ENCODE measurements at places on chromosomes 12 and 14.

- no peak for DNase-seq
Measured at GRCh38 chr12:104588047-104588920, 131.5 kb downstream of the CHST11 start.

GRCh38 chr12:102966200-102966863 lies 8.9 kb downstream of the ASCL1 start:
- DNase-seq = no peak

- no peak for DNase-seq
Measured at GRCh38 chr12:3302401-3303041, 188.5 kb upstream of the PRMT8 start.

- no peak for DNase-seq
Measured at GRCh38 chr14:34113005-34113511, 162.2 kb upstream of the EGLN3 start.

- no peak for DNase-seq
Measured at GRCh38 chr12:97977870-97978405, 515.3 kb downstream of the RMST start.

DNA sequence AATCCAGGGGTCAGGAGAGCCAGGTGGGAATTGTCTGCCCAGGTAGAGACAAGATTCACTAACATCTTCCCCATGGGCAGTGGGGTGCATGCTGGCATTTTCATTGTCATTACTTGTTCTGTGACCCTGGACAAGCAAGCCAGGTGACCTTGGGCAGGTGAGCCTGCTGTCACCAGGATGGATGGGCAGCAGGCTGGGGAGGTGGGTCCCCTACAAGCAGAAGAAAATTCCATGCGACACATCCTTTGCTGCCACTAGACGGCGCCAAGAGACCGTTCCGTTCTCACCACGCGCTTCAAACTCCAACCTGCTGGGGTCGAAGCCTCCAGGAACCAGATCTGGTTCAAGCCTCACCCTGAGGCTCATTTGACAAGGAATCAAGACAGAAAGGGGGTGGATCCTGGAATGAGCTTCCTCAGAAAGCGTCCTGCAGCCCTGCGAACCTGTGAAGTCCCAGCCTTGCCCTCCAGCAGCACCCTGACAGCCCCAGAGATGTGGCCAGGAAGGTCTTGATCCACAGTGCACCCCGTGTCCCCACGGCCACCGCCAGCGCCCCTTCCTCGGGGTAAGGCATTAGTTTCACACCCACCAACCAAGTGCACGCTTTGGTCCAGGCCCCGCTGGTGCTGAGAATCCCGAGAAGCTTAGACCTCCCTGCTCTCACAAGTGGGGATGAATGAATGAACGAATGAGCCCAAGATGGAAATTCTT lies 3.2 kb upstream of the DYNC1H1 start:
- peak; percentile 76 for DNase-seq

DNA sequence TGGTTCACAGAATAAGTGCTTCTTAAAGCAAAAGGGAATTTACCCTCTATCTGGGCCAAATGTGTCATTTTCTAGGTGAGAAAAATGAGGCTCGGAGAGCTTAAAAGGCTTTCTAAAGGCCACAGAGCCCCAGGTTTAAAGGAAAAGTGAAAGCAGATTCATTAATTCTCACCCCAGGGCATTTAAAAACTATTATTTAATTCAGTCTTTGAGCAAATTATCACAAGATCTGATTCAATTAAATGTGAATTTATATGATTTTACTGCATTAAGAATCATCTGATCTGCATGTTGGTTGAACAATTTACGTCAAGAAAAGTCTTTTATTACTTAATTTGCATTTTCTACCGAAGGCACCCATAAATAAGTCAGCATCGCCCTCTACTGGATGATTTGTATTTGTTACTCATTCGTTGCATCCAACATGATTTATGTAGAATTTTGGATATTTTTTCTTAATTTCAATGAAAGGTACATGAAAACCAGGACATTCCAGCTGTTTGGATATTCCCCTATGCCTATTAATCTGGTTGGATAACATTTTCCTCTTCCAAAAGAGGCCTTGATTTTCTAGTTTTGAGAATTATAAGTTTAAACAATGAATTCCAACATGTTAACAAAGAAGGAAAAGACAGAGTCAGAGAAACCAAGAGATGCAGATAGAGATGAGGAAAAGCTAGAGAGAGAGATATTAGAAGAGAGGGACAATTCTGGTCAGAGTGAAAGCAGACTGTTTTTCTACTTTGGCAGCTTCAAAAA lies 19.1 kb upstream of the DHRS7 start:
- no peak for DNase-seq

GRCh38 chr12:116926283-116927243 lies 15.8 kb downstream of the FBXW8 start:
- DNase-seq = no peak

DNA sequence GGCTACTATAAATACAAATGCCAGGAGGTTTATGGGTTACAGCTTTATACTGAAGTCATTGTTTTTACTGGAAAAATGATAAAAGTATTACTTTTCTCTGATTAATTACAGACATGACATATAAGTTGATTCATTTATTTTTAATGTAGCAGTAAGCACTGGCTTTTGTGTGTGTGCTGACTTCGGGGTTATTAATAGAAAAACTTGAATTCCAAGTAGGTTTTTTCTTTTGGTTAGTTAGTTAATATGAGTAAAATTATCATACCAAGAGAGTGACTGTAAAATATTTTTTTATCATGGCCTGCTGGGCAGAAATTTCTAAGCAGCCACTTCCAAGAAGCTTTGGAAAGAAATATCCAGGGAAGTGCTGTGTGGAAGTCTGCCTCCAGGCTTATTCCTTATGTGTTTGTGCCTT lies 56.4 kb downstream of the IFT81 start:
- DNase-seq = no peak

DNA sequence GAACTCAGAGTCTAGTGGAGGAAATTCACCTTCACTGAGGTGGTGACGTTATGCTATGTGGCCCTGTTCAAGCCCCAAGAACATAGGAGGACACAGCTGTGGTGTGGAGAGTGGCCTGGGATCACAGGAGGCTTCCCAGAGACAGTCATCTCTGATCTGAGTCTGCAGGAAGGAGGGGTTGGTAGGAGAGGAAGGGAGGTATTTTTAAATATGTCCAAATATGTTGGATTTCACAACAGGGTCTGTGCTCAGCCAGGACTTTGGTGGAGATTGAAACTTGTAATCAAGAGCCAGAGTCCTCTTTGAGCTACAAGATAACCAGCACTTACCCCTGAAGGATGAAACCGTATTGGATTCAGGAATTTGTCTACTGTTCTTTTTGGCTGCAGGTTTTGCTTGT lies 26.4 kb upstream of the MED13L start:
- DNase-seq = no peak

GRCh38 chr12:113818833-113819232 lies 147.3 kb downstream of the RBM19 start:
- no peak for DNase-seq

DNA sequence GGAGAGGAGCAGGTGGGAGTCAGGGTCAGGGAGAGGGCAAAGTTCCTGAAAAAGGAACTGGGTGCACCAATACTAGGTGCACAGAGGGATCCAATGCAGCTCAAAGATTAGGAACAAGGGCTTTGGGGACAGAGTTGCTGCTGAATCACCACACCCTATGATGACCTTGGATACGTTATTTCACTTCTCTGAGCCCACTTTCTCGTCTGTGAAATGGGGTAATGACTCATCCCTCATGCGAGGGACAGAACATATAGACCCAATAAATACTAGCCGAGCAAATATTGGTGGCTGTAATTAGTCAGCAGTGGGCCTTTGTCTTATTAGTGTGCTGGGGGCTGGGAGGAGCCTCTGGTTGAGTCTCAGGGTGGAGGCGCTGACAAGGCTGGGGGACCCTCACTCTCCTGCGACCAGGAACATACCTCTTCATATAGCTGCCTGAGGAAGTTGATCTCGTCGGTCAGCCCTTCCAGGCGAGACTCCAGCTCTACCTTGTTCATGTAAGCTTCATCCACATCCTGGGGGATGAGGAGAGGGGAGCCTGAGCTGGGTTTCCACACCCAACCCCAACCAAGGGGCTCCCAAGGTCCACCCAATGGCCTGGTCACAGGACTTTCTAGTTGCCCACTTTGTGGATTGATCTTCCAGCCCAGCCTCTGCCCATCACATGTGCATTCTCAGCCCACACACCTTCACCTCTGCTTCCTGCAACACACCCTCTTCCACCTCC lies 4.5 kb downstream of the KRT8 start:
- DNase-seq = no peak

DNA sequence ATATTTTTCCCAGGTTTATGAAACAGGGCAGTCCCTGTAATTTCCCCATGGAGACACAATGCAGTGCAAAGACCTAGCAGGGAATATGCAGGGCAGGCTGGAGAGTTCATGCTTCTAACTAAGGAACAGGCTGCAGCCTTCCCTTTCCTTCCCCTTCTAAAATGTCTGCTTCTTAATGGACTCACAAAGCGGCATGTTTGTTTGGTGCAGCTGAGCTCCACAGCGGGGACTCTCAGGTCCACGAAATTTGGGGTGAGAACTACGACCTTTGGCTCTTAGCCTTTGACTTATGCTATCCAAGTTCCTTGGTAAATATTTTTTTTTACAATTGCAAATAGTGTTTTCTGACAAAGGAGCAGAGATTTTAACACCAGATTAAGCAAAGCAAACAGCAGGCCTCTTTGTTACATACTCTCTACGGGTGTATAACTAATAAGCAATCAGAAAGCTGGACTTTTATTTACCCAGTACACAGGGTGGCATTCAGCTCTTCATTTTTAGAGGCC lies 323.6 kb downstream of the ZFP36L1 start:
- no peak for DNase-seq

GRCh38 chr14:80447392-80447791 lies 236.1 kb upstream of the DIO2 start:
- no peak for DNase-seq

DNA sequence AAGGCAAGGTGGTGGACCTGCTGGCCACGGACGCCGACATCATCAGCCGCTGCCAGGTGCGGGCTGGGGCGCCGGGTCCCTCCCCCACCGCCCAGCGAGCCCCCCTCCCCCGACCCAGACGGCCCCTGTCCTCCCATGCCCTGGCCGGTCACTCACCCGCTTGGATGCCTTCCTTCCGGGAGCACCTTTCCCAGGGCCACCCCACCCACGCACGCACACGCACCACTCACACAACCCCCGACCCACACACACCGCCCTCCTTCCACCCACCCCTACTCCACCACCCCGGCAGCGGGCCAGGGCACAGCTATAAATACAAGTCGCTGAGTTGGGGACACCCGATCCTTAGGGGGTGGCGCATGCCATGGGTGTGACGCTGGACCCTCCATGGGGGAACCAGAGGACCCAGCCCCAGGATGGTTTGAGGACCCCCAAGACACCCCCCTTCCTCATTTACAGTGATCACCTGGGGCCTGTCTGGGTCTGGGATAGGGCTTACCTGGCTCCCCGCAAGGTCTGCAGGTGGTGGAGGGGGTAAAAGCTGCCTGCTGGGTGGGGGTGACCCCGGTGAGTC lies 465 bp downstream of the ADSS1 start:
- no peak for DNase-seq

- DNase-seq = peak; percentile 12
Measured at GRCh38 chr12:62123721-62124203, 136.4 kb upstream of the USP15 start.

GRCh38 chr12:6373022-6373787 lies 2.2 kb downstream of the SCNN1A start:
- no peak for DNase-seq

DNA sequence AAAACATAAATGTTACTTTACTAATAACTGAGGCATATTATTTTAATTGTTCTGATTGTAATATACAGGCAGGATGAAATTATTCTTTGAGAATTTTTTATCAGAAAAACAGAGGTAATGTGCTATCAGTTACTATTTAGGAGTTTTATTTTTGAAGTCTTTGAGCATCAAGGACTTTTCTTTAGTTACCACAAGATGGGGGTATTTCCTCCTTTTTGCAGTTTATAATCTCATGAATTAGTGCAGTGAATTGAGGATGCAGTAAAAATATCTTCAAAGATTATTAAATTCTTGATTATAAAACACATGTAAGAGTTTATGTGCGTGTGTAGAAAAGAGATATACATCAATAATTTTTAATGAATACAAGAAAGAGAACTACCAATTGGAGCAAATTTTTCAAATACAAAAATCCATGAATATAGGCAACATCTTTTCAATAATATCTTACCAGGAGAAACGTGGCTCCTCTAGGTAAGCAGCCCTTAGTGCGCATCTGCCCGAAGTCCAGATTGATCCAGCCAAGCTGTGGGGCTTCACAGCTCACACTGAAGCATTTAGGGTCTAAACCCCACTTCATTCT lies 71.6 kb downstream of the ERGIC2 start:
- no peak for DNase-seq

- no peak for DNase-seq
Measured at GRCh38 chr14:86799244-86799647, 1193.7 kb downstream of the GALC start.

- DNase-seq = no peak
Measured at GRCh38 chr12:94889445-94890210, 113.9 kb downstream of the NDUFA12 start.

DNA sequence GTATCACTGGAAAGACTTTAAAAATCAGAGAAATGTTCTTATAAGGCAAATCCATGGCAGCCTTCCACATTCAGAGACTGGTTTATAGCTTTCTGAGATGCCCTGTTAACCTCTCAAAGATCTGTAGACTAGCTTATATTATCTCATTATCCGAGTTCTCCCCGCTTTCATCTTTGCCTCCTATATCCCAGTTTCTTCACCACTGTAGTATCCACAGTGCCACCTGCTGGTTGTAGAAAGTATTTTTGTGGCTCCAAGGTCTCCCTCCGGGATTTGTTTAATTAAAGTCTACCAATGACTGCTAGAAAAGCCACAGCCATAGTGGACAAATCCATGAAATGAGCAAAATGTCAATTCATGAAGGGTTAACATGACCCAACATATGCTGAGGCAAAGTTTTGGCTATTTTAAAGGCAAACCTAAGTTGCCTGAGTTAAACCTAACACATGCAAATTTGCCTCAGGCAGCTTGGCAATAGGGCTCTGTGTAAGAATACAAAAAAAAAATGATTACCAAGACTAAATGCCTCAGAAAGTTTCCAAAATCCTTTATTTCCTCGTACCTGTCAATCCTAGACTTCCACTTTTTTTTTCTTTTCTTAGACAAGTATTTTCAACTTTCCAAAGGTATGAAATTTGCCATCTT lies 218.8 kb upstream of the BMP4 start:
- DNase-seq = peak; percentile 29

DNA sequence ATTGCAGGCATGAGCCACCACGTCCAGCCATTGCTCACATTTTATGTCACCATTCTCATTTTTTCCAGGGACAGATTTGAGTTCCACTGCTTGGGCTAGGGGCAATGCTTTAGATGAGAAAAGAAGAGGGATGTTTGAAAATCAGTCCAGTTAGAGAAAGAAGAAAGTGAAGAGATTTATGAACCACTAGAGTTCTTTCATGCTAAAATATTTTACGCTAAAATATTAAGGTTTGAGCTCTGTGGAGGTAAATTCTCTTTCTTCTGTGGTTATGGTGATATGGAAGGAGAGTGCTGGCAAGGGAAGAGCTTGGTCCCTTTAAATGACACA lies 21.5 kb downstream of the CFL2 start:
- DNase-seq = no peak

- DNase-seq = no peak
Measured at GRCh38 chr12:122499991-122500684, 594 bp downstream of the ZCCHC8 start.
